ENCODE measurements at places on chromosomes 2 and 18.
A peak's percentile ranks its signal among the peaks of the same experiment; 100 is the strongest.

DNA sequence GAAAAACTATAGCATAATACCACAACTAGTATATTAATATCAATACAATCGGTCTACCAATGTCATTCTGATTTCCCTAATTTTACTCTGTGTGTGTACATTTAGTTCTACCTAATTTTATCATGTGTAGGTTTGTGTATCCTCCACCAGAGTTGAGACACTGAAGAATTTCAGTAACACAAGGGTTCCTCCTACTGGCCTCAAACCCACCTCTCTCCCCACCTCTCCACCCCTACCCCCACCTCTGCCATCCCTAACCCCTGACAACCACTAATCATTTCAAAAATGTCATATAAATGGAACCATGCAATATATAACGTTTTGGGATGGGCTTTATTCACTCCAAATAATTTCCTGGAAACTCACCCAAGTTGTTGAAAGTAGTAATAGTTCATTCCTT, 117.9 kb downstream of the LYPD6 start:
- DNase-seq: no peak

GRCh38 chr18:24797981-24798380, 337.5 kb downstream of the HRH4 start:
- DNase-seq: no peak

DNA sequence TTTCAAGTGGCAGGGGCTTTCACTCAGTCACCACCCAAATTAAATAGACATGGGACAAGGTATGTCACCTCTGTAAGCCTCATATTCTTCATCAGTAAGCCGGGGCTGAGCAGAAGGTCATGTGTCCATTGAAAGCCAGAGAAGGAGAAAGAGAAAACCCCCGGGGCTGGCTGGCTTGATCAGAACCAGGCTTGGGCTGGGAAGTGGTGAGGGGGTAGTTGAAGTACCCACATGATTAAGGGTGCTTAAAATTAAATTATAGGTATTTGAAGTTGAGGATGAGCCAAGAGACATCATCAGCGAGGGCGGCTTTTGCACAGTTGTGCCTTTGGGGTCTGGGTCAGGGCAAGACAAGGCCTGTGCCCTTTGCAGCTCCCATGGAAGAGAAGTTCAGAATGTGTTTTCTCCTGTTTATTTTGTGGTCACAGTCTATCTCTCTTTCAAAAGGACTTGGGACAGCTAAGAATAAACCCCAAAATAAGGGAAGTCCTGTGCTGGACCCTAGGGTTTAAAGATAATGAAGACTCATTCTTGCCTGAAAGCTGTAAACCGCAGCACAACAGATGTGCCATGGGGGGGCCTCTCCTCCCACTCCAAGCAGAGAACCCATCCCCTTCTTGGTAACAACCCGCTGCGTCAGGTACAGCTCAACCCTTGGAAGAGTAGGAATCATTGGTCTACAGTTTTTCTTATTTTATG, 10.7 kb downstream of the DBI start:
- peak; percentile 94 for DNase-seq

- no peak for DNase-seq
Observed at GRCh38 chr2:4673025-4673489, 969.7 kb downstream of the DCDC2C start.

DNA sequence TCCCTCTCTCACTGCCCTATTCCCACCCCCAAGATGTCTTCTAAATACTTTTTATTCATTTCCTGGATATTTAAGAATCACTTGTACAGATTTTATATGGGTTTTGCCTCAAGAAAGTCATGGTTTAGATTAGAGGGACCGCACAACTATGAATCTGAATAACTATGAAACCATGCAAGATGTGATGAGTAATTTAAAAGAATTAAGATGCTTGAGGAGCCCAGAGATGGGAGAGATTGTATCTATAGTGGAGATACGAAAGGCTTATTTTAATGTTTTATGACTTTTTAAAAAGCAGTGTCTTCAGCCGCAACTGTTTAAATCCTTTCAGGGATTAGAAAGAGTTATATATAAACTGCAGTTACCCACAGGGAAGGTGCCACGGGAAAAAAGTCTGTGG, 324.1 kb downstream of the LPIN1 start:
- no peak for DNase-seq

GRCh38 chr2:104904889-104905288, 51.0 kb downstream of the POU3F3 start:
- DNase-seq: no peak

DNA sequence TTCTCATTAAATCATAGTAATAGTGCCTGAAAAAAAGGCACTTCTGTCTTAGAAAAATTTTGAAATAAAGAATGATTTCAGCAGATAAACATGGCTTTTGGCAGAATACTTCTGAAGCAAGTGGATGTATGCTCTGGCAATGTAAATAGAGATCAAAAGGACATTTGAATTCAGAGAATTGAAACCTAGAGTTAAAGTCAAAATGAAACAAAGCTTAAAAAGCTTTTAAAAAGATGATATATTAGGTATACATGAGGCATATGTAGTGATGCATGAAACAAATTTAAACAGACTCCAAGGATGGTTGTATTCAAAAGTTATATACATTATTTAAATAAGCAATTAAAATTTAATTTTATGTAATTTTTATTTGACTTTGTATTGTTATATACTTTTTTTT, 1344.5 kb upstream of the TMEFF2 start:
- DNase-seq: no peak

DNA sequence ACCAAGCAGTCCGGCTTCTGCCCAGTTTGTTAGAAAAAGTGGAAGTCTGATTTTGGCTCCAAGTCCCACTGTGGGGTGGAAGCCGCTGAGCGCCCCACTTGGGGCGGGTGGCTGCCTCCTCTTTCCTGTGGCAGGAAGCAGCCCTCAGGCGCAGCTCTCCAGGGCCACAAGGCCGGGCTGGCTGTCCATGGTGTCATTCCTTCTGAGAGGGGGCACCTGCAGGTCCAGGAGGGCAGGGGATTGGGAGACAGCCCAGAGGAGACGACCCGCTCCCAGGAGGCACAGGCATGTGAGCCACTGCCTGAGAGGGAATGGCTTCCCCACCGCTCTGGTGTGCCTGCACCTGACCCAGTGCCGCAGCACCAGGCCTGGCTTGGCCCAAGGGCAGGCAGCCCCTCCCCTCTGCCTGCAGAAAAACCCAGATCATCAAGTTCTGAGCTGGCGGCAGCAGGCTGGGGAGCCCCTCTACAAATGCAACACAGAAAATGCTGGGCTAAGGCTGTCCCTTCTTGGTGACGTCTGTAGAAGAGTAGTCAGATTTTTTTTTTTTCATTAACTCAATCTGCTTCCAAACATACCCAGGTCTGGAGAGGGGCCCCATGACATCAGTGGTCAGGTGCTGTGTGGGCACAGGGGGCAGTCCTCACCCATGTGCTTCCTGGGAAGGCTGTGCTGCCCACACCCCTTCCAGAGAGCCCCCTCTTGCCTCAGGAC, 38.4 kb downstream of the HS6ST1 start:
- DNase-seq: peak; percentile 81

DNA sequence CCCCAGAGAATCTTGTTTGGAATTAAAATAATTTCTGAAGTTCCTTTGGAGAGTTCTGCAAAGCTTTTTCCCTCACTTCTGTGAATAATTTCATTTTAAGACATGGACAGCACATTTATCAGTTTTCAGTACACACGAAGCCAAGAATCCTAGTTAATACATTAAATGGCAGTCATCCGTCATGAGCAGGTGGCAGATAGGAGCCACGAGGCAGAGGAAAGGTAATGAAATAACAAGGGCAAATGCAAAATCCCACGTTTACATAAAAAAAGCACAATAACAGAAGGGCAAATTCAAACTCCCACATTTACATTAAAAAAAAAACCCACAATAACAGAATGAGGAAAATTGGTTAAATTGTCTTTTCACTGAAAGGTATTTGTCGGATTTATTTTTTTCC, 25.9 kb upstream of the SNTG2 start:
- DNase-seq: no peak

- peak; percentile 28 for DNase-seq
Observed at GRCh38 chr2:12587729-12588522, 128.8 kb upstream of the TRIB2 start.

DNA sequence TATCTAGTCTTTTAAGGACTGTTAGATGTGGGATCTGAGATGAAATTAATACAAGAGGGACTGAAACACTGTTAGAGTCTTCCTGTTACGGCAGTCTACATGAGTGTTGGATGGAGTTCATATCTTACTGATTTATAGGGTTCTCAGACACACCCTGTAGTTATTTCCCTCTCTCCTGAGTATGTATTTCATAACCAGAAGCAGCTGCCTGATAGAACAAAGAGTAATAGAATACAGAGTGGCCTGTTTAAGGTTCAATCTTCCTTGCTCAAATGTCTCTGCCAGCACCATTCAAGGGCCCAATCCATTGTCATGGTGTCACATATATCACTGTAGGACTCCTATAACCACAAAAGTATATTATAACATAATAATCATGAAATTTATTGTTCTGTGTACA, 1229.1 kb upstream of the ACVR2A start:
- DNase-seq: no peak

DNA sequence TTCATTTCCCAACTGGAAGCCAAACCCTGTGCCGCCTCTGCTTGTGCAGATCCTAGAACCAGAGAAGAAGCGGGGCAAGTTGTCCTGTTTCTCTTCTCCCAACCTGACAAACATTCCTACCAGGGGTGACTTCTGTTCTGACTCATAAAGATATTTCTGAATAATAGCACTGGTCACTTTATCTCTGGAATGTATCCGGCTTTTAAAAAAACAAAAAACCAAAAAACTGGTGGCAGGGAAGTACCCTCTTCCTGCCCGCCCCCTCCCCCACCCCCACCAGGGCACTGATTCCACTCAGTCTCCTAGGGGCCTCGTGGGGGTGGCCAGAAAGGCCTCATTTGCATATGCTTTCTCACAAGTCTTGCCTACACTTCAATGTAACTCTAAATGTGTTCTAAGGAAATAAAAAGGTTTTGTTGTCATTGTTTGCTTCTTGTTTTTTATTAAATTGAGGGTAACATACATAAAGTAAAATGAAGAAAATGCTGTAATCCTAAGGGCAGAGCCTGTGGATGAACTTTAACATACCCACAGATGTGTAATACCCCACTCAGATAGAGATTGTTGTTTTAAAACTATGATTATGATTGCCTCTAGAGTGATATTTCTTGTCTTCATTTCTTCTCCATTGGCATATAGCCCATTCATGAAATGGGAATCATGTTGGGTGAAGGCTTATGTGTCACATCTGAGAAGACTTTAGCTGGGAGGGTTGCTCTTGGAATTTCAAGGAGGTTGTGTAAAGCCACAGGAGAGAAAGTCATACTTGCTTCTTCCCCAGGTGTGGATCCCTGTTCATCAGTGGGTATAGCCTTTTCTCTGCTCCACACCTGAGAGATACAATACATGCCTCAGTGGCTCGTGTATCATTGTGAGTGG, 5.3 kb upstream of the FOSL2 start:
- no peak for DNase-seq

GRCh38 chr2:100767224-100767653, 52.7 kb upstream of the NPAS2 start:
- DNase-seq: no peak

DNA sequence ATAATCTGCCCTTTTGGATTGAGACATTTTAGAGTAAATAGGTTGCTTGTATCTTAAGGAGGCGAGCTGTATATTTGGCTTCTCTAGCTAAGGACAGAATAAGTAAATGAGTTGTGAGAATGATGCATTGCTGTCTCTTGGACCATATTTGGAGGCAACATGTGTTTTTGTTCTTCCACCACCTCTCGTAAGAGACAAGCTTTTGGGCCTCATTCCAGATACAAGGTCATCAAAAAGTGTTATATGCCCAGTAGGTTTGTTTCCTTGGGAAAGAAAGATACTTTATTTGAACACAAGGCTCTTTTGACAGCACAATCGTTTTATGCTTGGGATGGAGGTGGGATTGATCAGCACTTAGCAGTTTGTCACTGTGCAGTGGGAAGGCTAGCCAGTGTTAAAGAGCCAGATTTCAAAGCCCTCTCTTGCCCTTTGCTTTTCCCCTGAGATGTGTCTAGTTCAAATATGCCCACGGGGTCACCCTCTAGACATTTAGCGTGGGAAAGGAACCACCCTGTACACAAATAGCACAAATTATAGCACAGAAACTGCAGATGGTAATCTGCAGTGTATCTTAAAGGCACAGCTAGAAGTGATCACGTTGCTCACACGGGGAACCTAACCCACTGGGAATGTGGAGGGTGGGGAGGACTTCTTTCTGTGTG, 131.3 kb downstream of the MAP4K4 start:
- no peak for DNase-seq

- DNase-seq: no peak
Observed at GRCh38 chr2:34875091-34875745, 1276.1 kb upstream of the FAM98A start.

DNA sequence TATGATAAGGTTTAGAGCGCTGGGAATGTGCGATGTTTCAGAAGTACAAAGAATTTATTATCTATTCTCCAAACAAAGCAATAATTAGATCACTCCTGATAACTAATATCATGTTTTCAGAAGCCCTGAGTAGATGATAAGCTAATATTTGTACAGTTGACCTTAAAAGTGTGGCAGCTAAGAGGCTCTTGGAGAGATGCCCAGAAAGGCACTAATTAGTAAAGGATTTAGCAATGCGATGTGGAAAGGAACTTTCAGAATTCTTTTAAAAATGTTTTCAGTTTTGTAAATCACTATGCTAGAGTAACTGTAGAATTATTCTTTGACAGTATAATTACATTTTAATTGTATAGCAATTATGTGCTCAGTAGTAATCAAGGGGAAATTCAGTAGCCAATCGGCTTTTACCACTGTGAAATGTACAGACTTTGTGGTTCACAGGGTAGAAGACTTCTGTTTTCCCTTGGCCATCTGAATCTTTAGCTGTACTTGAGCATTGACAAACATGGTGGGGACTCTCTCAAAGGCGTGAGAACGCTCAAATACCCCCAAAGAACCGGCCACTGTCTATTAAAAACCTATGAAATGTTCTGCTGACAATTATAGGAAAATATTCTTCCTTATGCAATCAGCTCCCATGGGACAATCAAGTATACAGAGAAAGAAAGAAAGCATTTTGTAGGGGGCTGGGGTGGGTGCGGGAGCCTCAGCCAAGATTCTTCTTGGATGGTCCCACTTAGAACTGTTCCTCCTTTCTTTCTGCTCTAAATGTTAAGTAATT, 262.8 kb upstream of the AGAP1 start:
- no peak for DNase-seq

- no peak for DNase-seq
Observed at GRCh38 chr2:190864375-190864774, 16.2 kb upstream of the GLS start.

- peak; percentile 89 for DNase-seq
Observed at GRCh38 chr2:218360453-218360852, 3.8 kb downstream of the CATIP start.

DNA sequence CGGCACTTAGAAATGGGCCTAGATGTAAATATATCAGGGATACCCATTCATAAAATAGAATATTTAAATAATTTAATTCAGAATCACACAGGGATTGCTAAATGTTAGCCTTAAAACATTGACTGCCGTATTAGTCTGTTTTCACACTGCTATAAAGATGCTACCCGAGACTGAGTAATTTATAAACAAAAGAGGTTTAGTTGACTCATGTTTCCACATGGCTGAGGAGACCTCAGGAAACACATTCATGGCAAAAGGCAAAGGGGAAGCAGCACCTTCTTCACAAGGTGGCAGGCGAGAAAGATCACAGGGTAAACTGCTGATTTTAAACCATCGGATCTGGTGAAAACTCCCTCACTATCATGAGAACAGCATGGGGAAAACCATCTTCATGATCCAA, 223.6 kb upstream of the GULP1 start:
- no peak for DNase-seq

- peak; percentile 65 for DNase-seq
Observed at GRCh38 chr2:224646242-224646846, 61.2 kb upstream of the CUL3 start.

All from KBM-7 (cell line).